ENCODE measurements at places on chromosomes 12 and 14.

GRCh38 chr12:76108356-76108755, 23.9 kb upstream of the NAP1L1 start:
- DNase-seq: no peak

DNA sequence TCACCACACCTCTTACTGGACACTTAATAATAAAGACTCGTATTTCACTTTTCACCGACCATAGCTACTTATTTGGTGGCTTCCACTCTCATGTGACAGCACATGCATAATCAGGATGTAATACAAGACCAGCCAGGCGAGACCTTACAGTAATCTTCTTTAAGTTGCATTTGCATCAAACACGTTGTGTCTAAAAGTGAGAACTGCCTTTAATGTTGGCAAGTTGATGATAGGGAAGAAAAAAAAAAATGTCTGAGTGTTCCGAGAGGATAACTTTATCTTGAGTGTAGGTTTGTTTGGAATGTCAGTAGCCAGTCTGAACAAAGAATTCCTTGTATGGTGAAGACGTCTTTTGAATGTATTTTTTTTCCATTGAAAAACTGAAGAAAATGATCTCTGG, 440.4 kb downstream of the ADAMTS20 start:
- DNase-seq: no peak

DNA sequence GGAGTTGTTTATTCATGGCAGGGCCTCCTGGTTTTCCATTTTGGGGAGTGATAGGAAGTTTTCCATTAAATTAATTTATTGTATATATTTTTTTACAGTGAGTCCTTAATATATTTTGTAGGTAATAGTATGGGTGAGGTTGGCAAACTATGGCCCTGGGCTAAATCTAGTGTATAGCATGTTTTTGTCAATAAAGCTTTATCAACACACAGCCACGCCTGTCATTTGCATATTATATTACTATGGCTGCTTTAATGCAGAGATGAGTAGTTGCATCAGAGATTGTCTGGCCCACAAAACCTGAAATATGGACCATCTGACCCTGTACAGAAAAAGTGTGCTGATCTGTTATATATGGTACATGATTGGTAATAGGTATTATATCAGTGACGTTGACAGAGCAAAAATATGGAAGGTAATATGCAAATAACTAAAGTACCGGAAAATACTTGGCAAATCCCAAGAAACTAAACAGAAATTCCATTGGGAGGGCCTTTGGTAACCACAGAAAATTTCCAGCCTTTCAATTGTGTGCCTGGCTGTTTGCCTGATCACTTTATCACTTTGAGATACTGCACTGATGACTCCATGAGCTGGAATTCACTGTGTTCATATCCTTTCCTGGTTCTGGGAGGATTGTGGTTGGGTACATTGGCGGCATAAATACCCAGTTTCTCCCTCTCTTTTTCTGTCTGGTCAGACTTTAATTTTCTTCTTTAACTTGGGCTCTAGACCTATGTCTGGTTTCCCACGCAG, 61.7 kb upstream of the RFLNA start:
- no peak for DNase-seq

DNA sequence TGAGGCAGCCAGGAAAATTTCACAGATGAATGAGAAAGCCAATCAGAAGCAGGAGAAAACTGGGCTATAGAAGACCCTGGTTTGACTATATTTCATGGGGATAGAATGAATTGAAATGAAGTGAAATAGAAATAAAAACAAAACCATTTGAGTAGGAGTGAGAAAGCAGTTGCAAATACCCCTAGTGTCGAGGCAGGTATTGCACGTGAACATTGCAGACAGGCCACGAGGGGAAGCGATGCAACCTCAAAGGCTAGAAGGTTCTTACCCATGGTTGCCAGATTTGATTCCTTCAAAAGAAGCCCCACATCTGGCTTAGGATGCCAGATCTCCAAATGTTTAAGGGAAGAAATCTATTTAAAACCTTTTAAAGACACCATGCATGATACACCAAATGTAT, 648.9 kb downstream of the VRK1 start:
- DNase-seq: peak; percentile 6

DNA sequence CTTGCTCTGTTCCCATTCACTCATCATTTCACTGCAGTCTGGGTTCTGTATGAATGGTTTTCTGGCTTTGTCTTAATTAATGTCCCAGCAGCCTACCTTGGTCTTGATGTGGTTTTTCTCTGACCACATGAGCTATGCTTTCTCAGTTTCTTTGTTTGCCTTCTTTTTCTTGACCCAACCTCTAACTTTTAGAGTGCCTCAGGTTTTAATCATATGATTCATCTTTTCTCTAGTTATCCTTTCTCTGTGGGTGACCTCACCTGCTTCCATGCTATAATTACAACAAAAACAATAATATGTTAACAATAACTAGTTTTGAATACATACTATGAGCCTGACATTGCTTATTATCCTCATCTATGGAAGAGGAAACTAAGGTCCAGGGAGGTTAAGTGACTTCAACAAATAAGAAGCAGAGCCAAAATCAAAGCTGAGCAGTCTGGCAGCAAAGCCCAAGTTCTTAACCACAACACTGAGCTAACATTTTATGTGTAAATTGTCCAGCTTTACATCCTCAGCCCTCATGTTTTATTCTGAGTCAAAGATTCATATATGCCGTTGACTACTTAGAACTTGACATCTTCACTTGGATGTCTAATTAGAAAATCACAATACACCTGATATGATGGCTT, 4.7 kb upstream of the EPYC start:
- no peak for DNase-seq

DNA sequence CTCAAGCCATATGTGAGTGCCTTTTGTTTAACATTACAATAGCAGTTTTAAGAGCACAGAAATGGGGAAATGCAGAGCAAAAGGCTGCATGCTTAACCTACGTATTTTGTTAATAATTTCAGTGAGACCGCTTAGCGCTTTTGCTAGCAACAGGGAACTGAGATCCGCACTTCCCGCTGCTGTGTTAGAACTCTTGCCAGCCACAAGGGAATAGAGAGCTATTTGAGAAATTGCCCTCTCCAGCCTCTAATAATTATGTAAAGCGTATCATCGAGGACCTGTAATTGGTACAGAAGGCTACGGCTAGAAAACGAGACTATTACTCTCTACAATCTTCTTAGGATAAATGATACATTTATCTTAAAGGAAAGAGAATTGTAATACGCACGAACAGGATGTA, 205.2 kb upstream of the GRIP1 start:
- no peak for DNase-seq

GRCh38 chr12:49939707-49940106, 10.8 kb upstream of the AQP2 start:
- no peak for DNase-seq

- DNase-seq: peak; percentile 85
Measured at GRCh38 chr12:57086493-57087009, 2.4 kb upstream of the NAB2 start.

DNA sequence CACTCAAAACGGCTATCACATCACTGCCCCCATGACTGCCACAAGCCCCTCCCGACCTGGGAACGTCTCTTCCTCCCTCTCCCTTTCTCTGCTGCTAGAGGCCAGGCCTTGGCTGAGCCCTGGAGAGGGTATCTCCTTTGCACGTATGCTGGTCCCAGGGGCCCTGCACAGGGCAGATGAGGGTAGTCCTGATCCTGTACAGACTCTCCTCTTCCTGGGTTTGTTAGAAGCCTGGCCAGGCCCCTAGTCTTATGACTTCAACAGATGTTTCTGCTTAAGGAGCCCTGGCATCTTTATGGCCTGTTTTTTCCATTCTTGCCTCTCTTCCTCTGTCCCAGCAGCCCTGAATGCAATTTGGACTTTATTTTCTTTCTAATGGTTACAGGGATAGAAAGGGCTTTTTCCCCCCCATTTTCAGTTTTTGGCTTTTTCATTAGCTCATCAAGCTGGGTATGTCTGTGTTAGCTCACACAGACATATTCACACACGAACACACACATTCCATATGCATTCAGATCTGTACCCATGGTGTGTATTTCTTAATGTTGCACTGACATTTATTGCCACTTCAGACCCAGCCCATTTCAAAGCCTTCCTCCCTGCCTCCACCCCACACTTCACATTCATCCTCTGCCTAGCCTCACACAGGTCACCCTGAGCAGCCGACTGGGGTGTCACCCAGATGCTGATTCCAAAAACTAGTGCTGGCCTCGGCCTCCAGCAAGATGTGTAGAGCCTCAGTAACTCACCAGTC, 203.2 kb downstream of the ZFP36L1 start:
- DNase-seq: no peak

- DNase-seq: no peak
Measured at GRCh38 chr12:12240662-12241340, 26.0 kb downstream of the LRP6 start.

DNA sequence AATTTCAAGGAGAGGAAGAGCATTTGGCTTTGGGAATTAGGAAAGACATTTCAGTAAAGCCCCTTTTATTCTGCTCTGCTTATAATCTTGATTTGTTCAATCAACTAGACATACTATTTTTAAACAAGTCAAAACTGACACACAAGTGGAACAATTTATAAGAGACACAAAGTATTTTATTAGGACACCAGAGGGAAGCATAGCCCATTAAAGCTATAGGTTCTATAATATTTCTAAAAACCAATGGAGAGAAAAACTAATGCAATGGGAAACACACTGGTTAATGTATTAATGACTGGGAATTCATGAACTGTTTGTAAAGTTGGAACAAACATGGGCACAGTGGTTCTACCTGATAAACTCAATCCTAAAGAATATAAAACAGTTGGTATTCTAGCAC, 15.3 kb upstream of the CERS5 start:
- DNase-seq: peak; percentile 40

DNA sequence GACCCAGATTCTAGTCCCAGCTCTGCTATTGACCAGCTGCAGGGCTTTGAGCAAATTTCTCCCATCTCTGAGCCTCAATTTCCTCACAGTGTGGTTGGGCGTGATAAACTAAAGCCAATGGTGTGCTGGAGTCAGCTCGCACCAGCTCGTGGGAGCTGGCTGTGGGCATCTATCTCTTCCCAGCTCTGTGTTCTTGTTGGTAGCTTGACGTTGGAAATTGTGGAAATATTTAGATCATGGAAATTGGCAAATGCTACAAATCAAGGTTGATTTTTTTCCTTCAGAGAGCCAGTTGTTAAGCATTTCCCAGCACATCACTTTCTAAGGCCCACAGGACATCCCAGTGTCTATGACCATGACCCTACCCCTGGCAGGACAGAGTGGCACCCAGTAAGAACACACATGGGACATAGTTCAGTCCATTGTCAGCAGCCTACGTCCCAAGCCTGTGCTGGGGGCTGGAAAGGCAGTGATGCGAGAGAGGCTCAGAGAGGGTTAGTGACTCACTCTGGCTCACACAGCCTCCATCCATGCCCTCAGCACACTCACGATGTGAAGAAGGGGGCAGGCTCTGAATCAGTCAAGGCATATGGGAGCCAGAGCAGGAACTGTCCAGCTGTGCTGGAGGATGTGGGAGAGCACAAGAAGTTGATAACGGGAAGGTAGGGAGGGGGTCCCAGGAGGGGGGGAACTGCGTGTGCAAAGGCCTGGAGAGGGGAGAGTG, 77.6 kb downstream of the LGMN start:
- DNase-seq: no peak

- no peak for DNase-seq
Measured at GRCh38 chr14:104080376-104081260, 4.9 kb upstream of the ASPG start.

DNA sequence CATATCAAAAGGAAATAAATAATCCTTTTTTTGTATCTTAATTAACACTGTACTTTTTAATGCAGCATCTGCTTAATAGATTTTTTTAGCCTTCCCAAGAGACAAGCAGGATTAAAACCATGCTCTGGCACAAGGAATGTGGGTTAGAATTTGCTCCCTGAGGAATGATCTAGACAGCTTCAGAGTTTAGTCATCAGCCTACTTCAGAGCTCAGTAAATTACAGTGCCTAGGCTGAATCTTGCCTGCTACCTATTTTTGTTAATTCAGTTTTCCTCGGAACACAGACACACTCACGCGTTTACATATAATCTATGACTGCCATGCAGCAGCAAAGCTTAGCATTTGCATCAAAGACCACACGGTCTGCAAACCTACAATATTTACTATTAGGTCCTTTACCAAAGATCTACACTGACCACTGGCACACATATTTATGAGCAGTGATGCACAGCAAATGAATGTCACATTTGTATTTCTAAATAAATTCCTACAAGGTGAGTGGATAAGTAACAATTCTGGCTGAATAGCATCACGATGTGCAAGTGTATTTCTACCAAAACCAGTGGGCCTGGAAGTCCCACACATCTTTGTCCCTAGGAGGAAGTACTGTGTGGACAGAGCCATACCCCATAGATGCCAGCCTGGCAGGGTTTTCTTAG, 309.8 kb upstream of the TMEM132C start:
- no peak for DNase-seq

DNA sequence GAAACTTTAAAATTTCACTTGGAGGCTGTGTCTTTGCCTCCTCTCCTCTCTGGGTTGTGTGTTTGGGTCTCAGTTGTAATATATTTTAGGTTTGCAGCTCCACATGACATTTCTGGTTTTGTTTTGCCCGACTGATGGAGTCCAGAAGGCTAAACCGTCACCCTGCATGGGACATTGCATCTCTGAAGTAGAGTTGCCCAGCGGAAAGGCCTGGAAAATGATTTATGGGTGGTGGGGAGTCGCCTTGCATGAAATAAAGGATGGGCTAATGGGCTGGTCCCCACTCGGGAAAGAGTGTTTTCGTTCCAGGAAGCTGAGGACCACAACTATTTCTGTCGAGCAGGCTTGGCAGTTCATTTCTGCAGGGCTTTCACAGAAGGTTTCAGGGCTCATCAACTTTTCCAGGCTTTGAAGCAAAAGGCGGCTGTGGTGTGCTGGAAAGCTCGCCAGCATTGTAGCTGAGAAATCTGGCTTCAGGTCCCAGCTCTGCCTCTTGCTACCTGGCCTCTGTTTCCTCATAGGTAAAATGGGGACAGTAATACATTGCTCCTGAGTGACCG, 74.8 kb upstream of the GSC start:
- DNase-seq: no peak

DNA sequence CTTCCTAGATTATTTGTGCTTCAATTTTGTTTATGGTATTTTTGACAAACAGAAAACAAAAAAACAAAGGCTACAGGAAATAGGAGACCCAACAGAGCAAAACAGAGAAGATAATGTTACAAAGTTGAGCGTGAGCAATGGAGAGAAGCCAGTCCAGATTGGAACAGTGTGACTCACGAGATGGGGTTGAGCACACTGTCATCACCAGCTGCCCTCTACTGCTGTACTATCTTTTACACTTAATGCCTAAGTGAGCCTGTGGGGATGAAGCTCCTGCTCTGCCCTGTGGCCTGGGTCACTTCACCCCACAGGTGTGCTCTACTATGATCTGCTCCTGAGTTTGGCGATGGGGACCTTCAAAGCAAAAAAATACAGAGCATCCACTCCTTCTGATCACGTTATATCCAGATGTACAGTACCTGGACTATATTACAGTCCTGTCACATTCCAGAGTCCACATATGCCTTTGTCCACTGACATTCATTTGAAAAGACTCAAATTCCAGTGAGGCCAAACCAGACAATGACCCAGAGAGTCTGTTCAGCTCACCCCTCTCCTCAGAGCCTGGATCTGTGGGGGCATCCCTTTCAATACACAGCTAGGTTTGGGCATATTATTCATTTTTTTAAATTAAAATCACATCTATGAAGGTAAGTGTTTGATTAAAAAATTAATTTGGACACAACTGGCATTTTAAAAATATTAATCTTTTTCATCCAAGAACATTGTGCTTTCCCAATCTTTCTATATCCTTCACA, 4.4 kb downstream of the IPO8 start:
- no peak for DNase-seq

- DNase-seq: no peak
Measured at GRCh38 chr14:67919259-67920032, 99.9 kb downstream of the RAD51B start.

- no peak for DNase-seq
Measured at GRCh38 chr14:90017371-90017770, 44.4 kb upstream of the KCNK13 start.
